ENCODE measurements at places on chromosomes 5 and 9.

- no peak for DNase-seq
These were observed 1.5 kb upstream of the SLC6A19 start for GRCh38 chr5:1199649-1200494.

DNA sequence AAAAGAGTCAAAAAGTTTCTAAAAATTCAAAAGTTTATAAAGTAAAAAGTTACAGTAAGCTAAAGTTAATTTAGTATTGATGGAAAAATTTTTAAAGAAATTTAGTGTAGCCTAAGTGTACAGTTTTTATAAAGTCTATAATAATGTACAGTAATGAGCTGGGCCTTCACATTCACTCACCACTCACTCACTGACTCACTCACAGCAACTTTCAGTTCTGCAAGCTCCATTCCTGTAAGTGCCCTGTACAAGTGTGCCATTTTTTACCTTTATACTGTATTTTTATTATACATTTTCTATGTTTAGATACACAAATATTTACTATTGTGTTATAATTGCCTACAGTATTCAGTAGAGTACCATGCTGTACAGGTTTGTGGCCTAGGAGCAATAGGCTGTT lies 239.5 kb upstream of the MAP3K1 start:
- DNase-seq = no peak

- no peak for DNase-seq
These were observed 24.5 kb upstream of the UBE2QL1 start for GRCh38 chr5:6424110-6424659.

DNA sequence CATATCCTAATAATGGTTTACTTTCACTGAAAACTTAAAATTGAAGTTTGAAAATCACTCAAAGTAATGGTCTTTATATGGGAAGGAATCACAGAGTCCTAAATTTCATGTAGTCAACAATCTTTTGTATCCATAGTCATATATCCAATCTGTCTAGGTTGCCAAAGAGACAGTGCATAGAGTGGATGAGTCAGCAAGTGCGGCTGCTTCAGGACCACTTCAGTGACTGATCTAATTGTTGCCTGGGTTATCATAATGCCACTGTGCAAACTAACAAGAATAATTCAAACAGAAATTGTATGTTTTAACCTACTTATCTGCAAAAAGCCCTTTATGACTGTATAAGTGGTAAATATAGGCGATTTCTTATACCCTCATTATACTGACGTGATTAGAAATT lies 211.3 kb upstream of the PRR16 start:
- DNase-seq = no peak

DNA sequence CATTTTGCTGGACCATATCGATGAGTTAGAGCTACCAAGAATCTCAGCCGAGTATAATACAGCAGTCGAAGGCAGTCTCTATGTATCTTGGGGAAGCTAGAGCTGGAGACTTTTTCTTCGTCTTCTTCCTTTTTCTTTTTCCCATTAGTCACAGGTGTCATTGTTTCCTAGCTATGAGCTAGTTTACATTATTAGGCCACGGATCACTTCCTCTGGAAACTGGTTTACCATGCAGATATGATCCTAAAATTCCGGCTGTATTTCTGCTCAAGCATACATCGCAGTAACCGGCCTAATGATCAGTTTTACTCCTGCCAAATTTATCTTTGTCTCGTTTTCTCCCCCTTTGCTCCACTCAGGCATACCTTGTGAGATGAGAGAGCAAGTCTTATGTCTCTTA lies 312.8 kb downstream of the ARHGAP26 start:
- no peak for DNase-seq

- no peak for DNase-seq
These were observed 163.2 kb downstream of the TRIO start for GRCh38 chr5:14306329-14306815.

- DNase-seq = no peak
These were observed 38.9 kb upstream of the TLX3 start for GRCh38 chr5:171270136-171270535.

- DNase-seq = no peak
These were observed 154.4 kb downstream of the ZSWIM6 start for GRCh38 chr5:61486476-61486875.

- DNase-seq = no peak
These were observed 50.0 kb downstream of the PTPRD start for GRCh38 chr9:10562581-10563343.

GRCh38 chr5:170218726-170219125 lies 14.1 kb upstream of the C5orf58 start:
- no peak for DNase-seq

DNA sequence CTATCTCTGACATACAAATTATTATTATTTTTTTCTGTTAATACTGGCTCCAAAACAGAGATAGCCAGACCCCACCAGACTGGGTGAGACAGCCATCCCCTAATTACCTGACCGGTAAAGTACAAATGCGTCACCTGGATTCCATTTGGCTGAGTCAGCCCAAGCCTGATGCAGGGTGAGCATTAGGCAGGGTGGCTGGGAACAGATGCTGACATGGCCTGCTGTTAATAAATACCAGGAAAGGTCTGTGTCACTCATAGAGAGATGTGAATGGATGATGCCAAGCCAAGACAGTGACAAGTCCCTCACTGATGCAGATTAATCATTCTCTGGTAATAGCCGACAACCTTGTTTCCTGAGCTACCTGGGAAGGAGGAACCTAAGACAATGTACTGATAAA lies 183.5 kb downstream of the TRIM32 start:
- DNase-seq = no peak

GRCh38 chr9:9142001-9142400 lies 1342.4 kb upstream of the DMAC1 start:
- DNase-seq = no peak

DNA sequence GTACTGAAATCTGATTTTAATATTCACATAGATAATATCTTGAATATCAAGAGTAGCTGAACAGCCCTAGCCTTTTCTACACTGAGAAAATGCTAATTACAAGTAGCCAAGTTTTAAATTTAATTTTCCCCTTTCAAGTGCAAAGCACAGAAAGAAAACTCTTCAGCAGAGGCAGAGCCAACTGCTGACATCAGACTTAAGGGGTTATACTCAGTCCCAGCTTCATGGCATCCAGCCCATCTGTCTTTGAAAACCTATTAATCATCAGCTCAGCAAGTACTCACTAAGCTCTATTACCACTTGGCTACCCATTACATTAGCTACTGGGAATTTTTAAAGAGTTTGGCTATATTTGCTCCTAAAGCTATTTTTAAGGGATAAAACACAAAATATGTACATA lies 220.5 kb downstream of the SLC12A2 start:
- DNase-seq = no peak

DNA sequence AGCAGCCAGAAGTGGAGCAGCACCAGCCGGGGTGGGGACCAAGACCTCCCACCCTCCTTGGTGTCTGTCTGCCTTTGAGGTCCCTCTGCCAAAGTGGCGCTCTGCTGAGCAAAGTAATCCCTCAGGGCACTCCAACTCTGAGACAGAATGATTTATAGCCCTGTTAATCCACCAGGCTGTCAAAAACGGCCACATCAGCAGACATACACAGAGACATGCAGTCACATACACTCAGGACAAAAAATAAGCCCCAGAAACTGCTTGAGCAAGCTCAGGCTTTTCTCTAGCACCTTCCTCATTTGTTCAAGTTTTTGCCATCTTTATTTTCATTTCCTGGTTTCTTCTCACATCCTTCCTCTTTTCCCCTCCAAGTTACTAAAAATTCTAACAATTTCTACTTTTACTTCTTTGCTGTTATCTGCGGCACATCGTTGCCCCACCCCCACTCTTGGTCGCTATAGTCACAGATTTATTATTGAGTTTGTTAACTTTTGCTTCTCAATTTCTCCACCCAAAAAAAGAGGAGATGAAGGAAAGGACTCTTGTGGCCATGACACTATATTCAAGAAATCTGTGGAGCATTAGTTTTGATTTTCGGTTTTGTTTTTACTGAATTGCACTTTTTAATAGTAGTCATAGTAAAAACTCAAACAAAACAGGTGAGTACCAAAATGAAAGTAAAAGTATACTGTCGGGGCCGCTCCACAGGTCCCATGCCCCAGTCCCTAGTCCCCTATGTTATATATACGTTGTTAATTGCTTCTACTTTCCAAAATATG lies 17.4 kb upstream of the ADRB2 start:
- no peak for DNase-seq

GRCh38 chr9:76810377-76810957 lies 46.2 kb downstream of the PCA3 start:
- no peak for DNase-seq

DNA sequence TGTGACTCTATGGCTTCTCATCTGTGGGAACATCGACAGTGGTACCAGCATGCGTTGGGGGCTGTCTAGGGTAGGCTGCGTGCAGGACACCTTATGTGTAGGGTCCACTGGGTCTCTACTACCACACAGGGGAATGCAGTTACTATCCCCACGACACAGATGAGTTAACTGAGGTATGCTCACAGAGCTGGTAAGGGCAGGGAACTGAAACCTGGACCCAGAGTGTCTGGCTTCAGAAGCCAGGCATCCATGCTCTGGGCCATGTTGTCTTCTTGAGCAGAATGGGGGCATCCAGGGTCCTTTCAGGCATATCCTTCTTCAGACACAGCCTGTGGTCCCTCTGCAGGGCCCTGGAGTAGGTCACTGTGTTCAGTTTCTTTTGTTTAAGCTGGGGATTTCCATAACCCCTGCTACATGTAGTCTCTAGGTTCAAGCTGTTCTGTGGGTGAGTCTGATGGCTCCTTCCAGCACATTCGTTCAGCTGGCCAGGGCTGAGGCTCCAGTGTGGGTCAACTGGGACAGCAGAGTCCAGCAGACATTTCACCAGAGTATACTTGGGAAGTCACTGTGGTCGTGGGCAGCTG lies 148.8 kb downstream of the GADD45G start:
- DNase-seq = no peak

DNA sequence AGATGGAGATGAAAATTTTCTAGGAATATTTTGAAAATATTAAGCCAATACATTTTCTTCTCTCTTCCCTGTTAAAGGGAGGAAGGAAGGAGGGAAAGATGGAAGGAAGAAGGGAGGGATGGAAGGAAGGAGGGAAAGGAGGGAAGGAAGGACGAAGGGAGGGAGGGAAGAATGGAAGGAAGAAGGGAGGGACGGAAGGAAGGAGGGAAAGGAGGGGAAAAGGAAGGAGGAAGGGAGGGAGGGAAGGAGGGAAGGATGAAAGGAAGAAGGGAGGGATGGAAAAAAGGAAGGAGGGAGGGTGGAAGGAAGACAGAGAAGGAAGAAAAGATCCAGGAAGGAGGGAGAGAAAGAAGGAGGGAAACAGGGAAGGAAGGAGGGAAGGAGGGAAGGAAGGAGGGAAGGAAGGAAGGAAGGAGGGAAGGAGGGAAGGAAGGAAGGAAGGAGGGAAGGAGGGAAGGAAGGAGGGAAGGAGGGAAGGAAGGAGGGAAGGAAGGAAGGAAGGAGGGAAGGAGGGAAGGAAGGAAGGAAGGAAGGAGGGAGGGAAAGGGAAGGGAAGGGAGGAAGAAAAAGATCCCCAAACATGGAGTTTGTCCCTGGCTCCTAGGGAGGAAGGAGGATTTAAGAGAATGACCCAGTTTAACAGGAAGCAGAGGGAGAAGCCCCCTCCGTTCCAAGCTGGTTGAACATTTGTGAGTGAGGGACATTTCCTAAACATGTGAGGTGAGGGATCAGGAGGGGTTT lies 70.3 kb upstream of the NEURL1B start:
- no peak for DNase-seq

DNA sequence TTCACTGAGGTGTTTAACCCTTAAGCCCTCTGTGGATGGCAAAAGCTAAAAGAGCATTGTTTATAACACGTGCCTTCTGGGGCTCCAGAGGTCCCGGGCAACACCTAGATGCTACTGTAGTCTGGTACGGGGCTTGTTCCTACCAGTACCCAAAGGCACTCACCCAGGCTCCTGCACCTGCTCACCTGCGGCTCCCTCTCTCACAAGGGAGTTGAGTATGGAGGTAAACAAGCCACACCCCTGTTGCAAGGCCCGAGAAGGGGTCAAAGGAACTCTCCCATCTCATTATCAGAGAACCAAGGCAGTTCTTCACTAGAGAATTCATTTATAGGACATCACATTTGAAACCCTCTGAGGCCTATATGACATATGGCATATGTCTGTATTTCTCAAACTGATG lies 53.4 kb upstream of the IL6ST start:
- DNase-seq = no peak

GRCh38 chr5:42876375-42876844 lies 64.7 kb upstream of the SELENOP start:
- DNase-seq = no peak

DNA sequence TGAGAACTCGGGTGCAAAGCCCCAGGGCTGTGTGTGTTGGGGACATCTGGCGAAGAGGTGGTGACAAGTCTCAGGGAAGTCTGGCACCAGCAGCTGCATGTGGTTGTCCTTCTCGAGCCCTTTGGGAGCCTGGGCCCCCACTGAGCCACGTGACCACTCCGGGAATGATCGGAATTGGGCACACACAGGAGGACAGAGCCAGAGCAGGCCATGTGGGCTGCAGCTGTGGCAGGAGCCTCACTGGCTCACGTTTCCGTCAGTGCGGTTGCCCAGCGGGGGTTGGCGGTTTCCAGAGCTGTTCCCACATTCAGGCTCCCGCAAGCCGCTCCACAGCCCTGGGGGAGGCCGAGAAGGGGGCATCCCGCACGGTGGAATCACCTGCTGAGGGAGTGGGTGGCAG lies 6.8 kb upstream of the CEL start:
- no peak for DNase-seq

DNA sequence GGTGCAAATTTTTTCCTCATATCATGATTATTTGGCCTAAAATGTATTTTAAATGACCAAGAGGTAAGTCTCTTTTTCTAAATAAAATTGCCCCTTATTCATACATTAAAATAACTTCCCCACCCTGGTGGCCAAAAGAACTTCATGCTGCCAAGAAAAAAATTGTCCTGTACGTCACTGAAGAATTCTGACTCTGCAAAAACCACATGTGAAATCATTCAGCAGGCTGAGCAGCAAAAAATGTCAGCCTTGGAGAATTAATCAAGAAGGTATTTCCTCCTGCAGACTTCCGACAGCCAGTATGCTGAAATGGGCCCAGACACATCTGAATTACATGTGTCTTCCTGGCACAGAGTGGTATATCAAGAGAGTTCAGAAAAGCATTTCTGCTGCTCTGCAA lies 94.6 kb upstream of the HMHB1 start:
- no peak for DNase-seq

DNA sequence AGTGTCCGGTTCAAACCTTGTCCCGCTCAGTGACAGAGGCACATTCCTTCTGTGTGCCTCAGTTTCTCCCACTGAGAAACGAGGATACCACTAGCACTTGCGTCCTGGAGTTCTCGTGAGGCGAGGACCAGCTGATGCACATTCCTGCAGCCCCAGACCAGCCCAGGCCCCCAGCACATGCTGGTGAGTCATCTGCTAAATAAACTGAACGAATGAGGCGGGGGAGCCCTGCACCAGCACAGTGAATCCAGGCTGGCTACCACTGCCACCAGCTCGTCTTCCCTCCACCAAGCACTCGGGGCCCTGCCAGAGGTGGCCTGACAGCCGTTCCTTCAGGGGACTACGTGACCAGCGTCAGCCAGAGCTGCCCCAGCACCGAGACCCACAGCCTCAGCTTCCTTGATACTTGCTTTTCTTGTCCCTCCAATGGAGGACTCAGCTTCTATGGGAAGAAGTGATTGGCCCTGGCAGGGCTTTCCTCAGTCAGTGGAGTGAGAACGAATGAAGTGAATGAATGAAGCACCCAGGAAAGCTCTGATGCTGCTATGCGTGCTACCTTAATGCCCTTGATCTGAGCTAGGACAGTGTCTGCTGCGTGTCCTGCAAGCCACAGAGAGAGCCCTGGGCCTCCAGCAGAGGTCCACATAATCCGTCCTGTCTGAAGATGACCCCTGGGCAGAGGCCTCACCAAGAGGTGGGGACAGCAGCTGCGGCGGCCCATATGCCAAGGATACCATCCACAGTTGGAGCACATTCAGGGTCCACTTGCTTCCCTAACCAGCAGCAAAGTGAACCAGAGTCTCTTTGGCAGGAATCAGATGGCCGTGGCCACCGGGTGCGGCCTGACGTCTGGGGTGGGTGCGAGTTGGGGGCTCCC lies 13.5 kb upstream of the BARX1 start:
- DNase-seq = no peak
